NCI-H460 (cell line): ENCODE measurements at places on chromosomes 12 and 14. TPM values are rescaled to one million over a fixed set of nuclear protein-coding genes. Genes with fewer than 3 reads are reported as not detected.

DNA sequence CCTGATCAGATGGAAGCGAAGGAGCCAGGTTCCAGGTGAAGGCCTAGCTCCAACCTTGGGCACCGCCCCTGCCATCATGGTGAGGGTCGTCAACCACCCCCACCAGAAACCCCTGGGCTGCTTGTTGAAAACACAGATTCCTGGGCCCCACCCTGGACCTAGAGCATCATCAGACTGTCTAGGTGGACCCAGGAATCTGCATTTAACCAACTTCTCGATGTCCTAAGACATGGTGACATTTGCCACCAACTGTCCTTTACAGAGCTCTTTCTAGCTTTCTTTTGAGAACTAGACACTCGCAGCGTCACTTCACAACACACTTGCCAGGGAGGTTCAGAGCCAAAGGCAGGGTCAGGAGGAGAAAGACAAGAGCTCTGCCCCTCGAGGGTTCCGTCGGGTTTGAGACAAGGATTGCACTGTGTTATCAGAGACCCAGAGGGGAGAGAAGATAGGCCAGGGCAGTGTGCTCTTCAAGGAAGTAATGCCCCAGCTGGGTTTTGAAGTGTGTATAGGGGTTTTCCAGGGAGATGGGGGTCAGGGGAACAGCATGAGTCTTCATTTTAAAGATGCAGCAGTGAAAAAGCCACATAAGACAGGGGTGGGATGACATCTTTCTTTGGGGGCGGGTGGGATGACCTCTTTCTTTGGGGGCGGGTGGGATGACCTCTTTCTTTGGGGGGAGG is 24.6 kb downstream of the RFLNA start:
- DNase-seq = no peak

- DNase-seq = no peak
Measured at GRCh38 chr14:53672526-53672925, 284.1 kb downstream of the BMP4 start.

DNA sequence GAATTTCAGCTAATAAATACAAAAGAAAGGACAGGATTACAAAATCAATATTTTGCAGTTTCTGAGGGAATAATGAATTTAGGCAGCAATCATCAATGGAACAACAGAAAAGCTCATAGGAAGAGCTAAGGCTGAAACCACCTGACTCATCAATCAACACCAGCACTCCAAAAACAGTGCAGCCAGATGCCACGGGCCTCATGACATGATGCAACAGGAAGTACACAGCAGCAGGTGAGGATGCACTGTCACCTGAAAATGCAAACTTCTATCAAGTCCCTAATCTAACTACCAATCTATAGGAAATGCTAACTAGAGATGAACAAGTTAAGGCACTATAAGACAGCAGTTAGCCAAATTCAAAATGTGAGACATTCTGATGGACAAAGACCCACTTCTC is 21.7 kb downstream of the GNS start:
- DNase-seq = no peak

Gene FAM90A1
- not detected in 2 replicates for total RNA-seq

Gene SOX5
- not detected in 2 replicates for total RNA-seq

Gene RILPL2
- total RNA-seq = 2.3 and 2.5 TPM in 2 replicates

Gene PLBD1
- total RNA-seq = 0.37 TPM in 1 of 2 replicates, not detected in the other
